ENCODE measurements at places on chromosomes 2 and 18. TPM values are rescaled to one million over a fixed set of nuclear protein-coding genes. Genes with fewer than 3 reads are reported as not detected.

The ZNG1B gene
- 37.5 TPM for total RNA-seq

The GAD1 gene
- total RNA-seq = 4.3 TPM

The CHRND gene
- not detected for total RNA-seq

The FAM124B gene
- 0.60 TPM for total RNA-seq

The MBP gene
- total RNA-seq = 44.4 TPM

The SCN2A gene
- total RNA-seq = not detected

The RTP5 gene
- total RNA-seq = not detected
